Fibroblast of skin of left quadriceps (primary cell): ENCODE measurements at places on chromosomes 7 and 10.

- no peak for DNase-seq
Measured at GRCh38 chr7:105209870-105210269, 178.9 kb downstream of the SRPK2 start.

- DNase-seq, result peak; percentile 53
Measured at GRCh38 chr7:35906191-35906908, 105.5 kb downstream of the SEPTIN7 start.

DNA sequence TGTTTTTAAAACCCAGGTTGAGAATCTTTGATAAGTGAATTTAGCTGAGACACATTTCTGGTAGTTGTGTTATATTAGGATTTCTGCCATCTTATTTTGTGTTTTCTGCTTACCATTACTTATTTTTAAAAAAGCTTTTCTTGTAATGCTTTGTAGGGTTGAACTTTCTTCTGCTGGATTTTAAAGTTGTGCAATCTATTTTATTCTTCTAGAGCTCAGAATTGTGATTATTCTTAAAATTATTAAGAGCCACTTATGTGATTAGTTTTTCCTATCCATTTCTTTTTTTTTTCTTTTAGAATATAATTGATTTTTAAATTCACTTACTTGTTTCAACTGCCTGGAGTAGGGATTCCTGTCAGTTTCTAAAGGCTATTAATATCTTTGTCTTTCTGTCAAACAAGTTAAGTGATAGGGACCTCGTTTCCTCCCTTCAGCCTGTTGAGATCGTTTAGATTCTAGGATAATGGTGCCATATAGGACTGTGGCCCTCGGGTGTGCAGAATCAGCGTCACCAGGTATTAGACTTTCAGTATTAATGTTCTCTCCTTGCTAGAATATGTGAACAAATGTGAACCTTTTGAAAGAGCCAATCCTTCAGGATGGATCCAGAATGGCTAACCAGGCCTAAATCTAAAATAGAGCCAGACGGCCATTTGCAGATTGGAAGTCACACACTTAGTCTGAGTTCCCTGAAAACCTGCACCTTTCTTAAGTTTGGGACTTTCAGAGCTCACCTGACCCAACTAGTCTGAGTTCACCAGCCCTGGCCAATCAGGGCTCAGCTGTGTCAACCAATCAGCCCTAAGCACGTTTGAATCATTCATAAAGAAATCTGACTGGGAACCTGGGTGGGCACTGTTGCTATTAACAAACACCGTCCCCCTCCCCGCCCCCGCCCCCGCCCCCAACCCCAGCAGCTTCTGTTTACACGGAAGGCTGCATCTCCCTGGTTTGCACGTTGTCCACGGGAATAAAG lies 26.2 kb downstream of the CUX1 start:
- DNase-seq, result no peak

GRCh38 chr7:141235656-141236055 lies 161.8 kb downstream of the TMEM178B start:
- no peak for DNase-seq

GRCh38 chr7:119065966-119066365 lies 841.5 kb downstream of the ANKRD7 start:
- DNase-seq, result no peak

- no peak for DNase-seq
Measured at GRCh38 chr7:111998326-111998725, 207.9 kb downstream of the DOCK4 start.

DNA sequence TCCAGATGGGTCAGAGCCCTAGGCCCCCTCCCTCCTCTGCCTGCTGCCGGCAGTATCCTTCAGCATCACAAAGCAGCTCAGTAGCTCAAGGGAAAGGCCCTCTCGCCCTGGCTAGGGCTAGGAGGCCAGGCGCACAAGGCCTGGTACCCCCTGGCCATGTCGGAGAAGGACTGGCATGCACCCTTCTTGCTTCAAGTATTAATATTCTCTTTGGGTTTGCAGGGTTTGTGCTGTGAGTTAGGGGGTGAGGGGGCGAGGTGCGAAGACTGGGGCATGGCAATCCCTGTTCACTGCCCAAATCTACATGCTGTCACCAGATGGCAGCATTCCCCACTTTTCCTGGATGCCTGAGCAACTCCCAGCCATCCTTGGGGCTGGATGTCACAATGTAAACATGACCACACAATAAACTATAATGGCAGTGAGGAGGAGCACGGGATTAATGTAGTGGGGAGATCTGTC lies 105.2 kb downstream of the NEURL1 start:
- DNase-seq, result peak; percentile 67

GRCh38 chr10:130424418-130424817 lies 288.2 kb downstream of the GLRX3 start:
- DNase-seq, result no peak

GRCh38 chr10:6678211-6678803 lies 98.2 kb upstream of the PRKCQ start:
- no peak for DNase-seq

DNA sequence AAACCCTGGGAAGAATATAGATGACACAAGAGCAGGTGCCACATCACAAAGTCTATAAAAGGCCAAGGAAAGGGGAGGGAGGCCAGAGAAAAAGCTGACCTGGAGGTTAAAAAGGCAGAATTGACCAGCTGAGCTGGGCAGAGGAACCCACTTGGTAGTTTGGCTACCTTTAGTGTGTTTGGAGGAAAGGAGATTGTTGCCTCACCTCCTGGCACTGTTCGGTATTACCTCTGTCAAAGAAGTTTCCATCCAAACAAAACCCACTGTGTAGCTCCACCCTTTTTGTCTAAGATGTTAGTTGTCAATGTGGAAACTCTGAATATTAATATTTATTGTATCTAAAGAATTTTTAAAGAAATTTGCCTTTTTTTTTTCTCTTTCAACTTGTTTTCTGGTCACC lies 23.4 kb downstream of the ENTPD7 start:
- DNase-seq, result no peak

DNA sequence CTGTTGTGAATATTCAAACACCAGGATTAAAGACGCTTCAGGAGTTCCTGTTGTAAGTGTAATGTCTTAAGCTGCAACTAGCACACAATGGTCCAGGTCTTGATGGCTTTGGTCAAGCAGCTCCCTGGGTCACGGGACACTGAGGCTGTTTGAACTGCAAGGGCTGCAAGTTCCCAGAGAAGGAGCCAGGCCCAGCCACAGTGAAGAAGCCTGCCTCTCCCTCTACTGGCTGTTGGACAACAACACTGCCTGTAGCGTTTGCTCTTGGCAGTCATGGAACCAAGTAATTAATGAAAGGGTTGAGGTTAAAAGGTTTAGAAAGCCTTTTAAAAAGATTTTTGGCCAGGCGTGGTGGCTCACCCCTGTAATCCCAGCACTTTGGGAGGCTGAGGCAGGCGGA lies 31.9 kb upstream of the GUSB start:
- peak; percentile 7 for DNase-seq

DNA sequence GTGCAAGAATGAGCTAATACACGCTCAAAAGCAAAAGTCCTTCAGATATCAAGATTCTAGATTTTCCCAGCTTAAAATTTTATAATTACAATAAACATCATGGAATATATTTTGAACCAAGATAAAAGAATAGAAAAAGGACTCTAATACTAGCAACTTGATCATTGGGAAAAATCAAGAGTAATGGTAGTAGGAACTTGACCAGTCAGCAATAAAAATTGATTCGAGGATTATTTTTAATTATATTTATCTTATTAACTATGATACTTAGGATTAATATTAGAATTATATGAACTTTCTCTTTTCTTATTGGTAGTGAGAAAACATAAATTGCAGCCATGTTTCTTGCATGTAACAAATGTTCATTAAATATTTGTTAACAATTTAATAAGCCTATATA lies 152.0 kb downstream of the GNAI1 start:
- DNase-seq, result no peak

GRCh38 chr10:75379817-75380216 lies 21.7 kb downstream of the ZNF503 start:
- DNase-seq, result no peak

GRCh38 chr10:77898323-77899079 lies 28.1 kb downstream of the DLG5 start:
- no peak for DNase-seq

DNA sequence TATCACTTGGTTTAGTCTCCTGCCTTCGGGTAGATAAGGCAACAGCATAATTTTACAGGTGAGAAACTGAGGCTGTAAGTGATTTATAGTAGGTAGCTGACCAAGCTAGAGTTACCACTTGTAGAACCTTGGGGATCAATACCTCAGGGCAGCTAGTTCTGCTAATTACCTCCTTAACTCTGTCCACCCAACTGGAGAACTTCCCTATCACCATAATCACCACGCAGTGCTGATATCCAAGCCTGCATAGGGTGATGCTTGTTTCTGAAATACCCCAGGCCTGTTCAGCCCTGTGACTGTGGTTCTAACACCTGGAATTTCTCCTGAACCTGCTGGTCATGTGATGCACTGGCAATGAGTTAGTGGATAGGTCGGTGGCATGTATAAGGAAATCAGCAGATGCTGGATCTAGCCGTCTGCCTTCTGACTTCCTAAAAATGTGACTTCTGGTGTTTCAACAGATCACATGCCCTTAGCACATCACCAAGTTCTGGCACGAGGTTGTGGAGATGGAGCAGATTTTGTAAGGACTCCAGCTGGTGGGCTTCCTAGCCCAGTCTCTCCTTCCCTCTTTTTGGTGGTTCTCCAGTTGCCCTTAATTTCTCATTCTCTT lies 15.3 kb downstream of the PLAU start:
- no peak for DNase-seq

DNA sequence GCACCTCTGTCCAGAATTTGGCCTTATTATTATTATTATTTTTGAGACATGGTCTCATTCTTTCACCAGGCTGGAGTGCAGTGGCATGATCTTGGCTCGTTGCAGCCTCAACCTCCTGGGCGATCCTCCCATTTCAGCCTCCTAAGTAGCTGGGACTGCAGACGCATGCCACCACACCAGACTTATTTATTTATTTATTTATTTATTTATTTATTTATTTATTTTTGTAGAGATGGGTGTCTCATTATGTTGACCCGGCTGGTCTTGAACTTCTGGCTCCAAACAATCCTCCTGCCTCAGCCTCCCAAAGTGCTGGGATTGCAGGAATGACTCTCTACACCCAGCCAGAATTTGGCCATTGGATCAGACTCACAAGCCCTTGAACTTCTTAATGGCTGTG lies 6.4 kb downstream of the BLNK start:
- DNase-seq, result no peak

DNA sequence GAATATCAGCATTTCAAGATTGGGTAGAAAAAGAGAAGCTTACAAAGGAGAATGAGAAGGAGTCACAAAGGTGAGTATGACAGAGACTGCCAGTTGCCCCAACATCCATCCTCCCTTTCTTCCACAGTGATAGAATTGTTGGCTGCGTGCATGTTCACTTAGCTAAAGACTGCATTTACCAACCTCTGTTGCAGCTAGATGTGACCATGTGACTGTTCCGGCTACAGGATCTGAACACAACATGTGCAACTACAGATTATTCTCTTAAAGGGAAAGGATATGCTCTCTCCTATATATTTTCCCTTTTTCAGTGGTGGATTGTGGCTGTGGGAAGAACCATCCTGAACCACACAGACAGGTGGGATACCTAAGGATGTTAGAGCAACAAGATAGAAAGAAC lies 60.5 kb upstream of the ZNRF2 start:
- no peak for DNase-seq

DNA sequence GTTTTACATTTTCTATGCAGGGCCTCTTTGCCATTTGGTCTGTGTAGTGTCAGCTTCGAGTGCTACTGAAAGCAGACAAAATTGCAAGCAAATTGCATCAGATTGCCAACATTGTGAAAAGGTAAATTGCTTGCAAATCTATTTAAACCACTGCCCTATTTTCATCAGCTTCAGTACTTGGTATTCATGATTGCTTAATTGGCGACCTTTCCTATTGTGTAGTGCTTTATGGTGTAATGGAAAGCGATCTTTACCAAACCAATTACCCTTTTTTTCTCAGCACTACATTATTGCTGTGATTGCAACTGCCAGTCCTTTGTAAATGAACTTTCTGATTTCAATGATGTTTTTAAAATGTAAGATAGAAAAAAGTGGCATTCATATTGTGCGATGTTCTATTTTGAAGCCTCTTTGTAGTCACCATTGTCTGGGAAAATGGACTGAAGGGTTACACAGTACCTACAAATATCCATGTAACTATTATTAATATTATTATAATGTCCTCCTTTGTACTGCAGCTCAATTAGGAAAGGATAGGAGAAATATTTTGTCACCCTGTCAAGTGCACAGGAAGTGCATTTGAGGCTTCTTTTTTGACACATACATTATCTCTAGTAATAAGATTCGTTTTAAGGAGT lies 177.7 kb upstream of the SP8 start:
- no peak for DNase-seq

GRCh38 chr10:10294881-10295529 lies 722.7 kb upstream of the CELF2 start:
- no peak for DNase-seq

DNA sequence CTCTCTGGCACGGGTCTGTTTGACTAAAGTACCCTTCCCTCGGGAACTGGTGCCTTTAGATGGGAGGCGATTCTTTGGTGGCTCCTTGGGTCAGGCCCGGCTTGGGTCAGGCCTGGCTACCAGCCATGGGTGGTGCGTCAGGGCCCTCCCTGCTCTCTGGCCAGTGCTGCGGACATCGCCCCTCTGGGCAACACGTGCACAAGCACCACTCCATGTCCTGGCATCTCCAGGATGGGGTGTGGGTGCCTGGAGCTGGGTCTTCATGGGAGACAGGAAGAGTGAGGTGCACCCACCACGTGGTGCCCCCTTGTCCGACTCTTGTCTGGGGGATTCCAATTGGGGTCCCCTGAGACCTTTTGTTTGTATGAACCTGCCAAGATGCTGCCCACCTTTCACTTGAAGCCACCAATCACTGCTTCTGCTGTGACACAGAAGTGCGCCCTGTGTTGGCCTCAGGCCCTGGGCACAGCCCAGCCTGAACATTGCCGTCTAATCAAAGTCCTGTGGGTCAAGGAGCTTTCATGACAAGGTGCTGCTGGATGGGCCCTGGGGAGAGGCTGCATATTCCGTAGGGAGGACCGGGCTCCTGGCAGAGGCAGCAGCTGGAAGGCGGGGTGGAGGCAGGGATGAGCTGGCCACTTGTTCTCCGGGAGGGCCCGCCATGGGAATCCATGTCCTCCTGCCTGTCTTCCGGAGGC lies 11.1 kb upstream of the PWWP2B start:
- DNase-seq, result no peak

- DNase-seq, result no peak
Measured at GRCh38 chr10:15703151-15703880, 16.4 kb downstream of the ITGA8 start.

DNA sequence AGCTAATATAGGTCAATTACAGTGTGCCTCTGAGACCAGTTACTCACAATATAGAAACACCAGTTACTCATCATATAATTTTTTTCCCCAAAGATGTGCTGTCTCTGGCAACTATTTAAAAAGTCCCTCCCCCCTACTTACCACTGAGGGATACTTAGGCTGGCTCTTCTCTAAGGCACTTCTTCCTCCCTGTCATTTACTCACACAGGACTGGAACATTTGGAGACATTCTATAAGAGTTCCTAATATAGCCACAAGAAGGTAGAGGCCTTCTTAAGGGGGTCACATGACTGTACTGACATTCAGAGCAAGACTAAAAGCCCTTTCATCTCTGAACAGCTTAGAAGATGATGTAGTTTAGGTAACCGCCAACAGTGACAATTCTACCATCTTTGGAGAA lies 44.4 kb upstream of the SLIT1 start:
- no peak for DNase-seq
